ENCODE measurements at places on chromosomes 11 and 22. TPM values are rescaled to one million over a fixed set of nuclear protein-coding genes. Genes with fewer than 3 reads are reported as not detected.

The CCDC87 gene
- total RNA-seq: 0.11 TPM

GRCh38 chr11:58024601-58025091 is 965 bp downstream of the OR9Q1 start:
- no peaks in the 10 kb centered on the region for H3K36me3 ChIP-seq
- peaks cover 39% of the 10 kb centered on the region for H3K4me1 ChIP-seq
- H3K27me3 ChIP-seq: no peaks in the 10 kb centered on the region
- no peak overlapping the region for H3K4me3 ChIP-seq
- DNase-seq: peak; percentile 83

DNA sequence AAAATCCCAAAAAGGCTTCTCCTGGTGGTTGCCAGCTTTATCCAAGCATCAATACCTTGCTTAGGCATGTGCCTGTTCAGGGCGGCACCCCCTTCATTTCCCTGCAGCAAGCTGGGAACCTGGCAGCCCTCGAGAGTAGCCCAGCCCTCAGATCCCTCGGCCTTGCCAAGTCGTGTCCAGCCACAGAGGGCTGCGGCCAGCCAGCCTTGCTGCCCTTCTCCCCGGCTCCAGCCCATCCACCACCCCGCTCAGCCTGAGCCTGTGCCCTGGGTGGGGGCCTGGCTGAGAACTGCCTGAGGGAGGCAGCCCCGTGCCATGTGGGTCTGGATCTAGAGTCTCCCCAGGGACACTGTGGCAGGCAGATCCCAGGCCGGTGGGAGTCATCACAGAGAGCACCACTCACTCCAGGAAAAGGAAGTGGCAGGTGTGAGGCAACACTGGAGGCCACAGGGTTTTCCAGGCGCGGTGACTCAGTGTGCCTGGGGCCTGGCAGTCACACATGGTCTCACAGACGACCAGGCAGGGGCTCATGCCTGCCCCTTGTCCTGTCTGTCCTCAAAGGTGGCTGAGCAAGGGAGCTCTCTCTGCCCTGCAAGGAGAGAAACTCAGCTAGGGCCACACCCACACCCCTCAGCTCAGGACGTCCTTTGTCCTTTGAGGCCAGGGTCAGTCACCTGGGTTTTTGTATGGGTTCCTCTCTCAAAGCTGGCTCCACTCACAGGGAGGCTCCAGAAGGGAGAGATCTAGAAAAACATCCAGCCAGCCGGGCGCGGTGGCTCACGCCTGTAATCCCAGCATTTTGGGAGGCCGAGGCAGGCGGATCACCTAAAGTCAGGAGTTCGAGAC is 12.2 kb upstream of the CDC42BPG start:
- H3K4me3 ChIP-seq: peak overlapping the region; percentile 8
- DNase-seq: peak; percentile 98
- peak overlapping the region; percentile 83 for H3K27ac ChIP-seq
- peaks cover 22% of the 10 kb centered on the region for H3K36me3 ChIP-seq
- no peaks in the 10 kb centered on the region for H3K27me3 ChIP-seq

DNA sequence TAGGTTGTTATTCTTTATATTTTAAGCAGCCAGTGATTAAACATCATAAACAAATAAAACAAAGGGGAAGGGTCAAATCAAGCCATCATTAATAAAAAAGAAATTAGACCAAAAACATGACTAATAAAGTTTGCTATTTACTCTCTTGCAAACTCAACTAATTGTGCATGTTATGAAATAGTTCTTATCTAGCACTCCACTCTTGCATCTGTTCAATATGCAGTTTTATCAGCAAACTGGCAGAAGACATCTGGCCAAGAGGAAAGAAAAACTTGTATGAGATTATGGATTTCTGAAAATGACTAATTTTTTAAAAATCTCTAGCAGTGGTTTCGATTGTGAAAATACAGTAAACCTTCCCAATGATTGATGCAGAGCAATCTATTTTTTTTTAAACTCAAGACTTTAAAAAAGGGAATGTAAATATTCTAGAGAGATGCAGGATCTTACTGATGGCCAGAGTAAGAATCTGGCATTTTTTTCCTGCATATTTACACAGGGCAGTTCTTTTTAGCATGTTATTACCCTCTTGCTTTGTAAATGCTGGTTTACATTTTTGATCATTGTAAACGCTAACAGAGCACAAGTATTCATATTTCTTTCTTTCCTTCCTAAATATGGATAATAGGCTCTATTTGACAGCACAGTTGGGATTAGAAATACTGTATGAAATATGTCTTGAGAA is 83.3 kb downstream of the GRIA4 start:
- no peaks in the 10 kb centered on the region for H3K4me1 ChIP-seq
- no peaks in the 10 kb centered on the region for H3K27me3 ChIP-seq
- no peaks in the 10 kb centered on the region for H3K36me3 ChIP-seq
- no peak overlapping the region for H3K4me3 ChIP-seq
- H3K27ac ChIP-seq: no peak overlapping the region

The P2RY6 gene
- 0.76 TPM for total RNA-seq

The AASDHPPT gene
- 45.9 TPM for total RNA-seq

All from GM23248 (cell line).